ENCODE measurements at places on chromosomes 11 and 22. TPM values are rescaled to one million over a fixed set of nuclear protein-coding genes. Genes with fewer than 3 reads are reported as not detected.
A peak's percentile ranks its signal among the peaks of the same experiment; 100 is the strongest.

DNA sequence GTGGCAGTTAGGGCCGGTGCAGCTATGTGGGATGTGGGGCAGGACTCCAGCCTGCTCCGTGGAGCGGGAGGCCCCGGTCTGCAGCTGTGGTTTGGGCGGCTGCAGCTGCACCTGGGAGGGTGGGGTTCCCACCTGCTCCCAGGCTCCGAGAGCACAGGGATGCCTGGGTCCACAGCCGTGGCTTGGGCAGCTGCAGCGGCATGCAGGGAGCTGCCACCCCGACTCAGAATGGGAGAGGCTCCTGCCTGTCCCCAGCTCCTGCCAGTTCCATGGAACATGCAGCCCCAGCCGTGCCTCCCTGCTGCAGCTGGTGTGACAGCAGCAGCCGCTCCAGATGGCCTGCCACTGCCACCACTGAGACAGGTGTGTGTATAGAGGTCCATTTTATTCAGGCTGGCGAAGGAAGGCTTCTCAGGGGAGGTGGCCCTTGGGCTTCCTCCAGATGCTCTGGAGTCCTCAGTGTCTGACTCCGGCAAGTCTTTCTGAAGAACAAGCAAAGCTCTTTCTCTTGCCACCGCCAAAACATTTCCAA is 21.8 kb upstream of the UPK3A start:
- DNase-seq: no peak

The RASGRP2 gene
- total RNA-seq: not detected

GRCh38 chr11:80280737-80281136 is 839.9 kb upstream of the TENM4 start:
- DNase-seq: no peak

GRCh38 chr11:20363149-20363499 is 390 bp upstream of the HTATIP2 start:
- no peak for DNase-seq

DNA sequence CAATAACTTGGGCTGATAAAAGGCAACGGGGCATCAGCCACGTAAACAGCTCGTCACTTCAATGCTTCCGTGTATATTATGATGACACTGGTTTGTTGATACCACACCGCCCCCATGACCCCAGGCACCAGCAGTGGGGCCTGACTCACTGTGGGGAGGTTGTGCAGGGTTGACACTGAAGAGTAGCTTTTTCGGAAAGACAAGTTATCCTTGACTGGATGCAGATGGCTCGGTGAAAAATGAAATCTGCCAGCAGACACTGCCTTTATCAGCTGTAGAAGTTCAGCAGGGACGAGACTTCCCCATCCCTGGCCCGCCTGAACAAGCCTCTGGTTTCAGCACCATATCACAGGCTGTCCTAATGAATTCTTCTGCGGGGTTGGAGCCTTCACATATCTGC is 55.6 kb downstream of the WT1 start:
- DNase-seq: no peak

DNA sequence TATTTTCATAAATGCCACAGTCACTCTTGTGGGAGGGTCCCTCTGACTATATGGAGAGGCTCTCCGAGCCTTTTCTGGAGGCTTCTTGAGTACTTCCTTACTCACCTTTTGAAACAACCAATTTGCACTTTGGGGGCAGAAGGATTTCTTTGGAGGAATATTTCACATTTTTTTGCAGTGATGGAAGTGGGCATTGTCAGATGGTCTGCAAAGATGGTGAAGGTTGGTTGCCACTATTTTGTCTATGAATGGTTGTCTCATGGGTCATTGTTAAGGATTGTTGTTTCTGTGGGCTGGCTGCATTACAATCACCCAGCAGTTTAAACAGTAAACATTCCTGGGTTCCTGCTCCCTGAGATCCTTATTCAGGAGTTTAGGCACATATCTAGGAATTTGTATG is 388.2 kb downstream of the TMEM135 start:
- no peak for DNase-seq

- DNase-seq: no peak
Measured at GRCh38 chr11:70810681-70811080, 412.4 kb downstream of the CTTN start.

The SLC22A12 gene
- total RNA-seq: not detected

- no peak for DNase-seq
Measured at GRCh38 chr11:83630211-83630610, 344.0 kb upstream of the CCDC90B start.

DNA sequence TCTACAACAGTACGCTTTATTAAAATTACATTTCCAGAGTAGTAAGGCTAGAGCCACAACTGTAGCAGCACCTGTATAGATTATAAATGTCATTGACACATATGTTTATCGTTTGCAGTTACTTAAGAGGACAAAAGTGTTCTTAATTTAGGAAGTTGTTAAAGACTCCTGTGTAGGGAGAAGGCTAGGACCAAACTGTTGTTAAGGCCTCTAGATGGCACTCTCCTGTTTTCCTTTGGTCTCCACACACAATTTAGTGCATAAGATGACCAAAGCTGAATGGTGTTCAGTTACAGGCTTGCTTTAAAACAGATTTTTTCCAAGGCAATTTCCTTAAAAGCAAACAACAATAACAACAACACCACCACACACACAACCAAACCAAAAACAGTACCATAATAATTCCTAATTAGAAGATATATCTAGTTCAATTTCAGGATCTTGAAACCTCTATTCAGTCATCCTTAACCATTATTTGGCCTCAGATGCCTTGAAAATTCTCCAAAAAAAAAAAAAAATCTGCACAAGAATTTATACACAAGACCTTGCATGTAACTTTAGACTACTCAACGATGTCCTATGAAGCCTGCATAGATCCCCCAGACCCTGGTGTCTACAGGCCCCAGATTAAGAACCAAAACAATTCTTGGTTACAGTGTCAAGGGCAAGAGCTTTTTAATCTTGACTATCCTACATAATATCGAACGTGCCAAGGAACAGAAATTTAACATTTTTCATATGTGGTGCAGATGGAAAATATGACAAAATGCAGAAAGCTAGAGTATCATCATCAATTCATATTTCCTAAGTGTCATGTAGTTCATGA is 42.6 kb upstream of the APOA1 start:
- peak; percentile 23 for DNase-seq

GRCh38 chr11:130785380-130786116 is 130.7 kb downstream of the SNX19 start:
- DNase-seq: no peak

- no peak for DNase-seq
Measured at GRCh38 chr11:67299471-67300191, 3.7 kb upstream of the SSH3 start.

DNA sequence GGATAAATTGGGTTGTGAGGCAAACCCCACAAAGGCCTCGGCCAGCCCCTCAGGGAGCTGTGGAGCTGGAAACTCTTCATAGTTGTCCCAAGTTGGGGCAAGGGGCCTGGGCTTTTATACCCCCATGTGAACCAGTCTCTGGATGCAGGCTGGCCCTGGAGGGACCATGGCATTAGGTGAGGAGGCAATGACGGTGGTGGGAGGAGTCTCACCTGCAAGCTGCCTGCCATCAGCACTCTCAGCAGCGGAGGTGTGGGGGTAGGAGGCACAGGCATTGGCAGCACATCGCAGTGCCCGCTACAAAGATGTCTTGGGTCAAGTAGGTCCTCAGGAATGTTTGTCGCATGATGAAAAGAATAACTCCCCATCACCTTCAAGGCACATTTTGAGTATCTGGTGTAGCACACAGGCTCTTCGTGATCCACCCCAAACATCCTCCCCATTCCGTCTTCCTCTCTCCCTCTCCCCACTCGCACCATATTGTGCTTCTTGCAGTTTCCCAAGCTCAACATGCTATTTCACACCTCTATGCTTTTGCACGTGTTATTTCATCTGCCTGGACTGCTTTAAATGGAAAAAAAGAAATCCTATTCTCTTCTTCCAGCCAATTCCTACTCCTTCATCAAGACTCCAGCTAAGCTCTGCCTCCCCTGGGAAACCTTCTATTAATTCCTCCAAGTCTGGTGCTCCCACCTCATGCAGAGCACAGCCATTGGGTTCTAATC is 18.1 kb upstream of the TSKU start:
- DNase-seq: no peak

The MRGPRF gene
- total RNA-seq: 0.15 TPM

- peak; percentile 5 for DNase-seq
Measured at GRCh38 chr11:124798991-124799347, 1.2 kb downstream of the MSANTD2 start.

- DNase-seq: no peak
Measured at GRCh38 chr22:29302681-29303465, 3.6 kb upstream of the GAS2L1 start.
